ENCODE measurements at places on chromosomes 3 and 15.

DNA sequence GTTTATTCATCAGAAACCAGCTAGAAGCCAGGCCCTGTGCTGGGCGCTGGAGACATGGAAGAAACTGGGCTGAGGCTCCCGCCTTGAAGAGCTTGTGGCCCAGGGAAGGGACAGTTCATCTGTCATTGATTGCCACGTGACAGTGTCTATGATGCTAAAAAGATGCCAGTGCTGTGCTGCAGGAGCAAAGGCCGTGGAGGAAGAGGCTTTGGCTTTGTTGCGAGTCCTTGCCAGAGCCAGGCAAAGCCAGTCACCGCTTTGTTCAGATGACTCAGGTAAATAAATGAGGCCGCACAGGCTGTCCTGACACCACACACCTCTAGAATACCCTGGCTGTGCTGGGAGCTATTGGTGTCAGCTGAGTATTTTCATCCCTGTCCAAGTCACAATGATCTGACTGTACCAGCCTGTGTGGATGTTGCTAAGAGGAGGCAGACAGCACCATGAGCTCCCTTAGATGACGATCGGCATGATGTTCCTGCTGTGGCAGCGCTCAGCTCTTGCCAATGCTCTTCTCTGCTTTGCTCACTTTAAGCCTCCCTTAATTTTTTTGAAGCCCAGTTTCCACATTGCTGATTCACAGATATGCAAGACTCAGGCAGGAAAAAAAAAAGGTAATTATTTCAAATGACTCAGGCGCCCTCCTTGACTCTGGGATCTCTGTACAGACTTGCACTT is 77.5 kb downstream of the CCNL1 start:
- no peak for DNase-seq

DNA sequence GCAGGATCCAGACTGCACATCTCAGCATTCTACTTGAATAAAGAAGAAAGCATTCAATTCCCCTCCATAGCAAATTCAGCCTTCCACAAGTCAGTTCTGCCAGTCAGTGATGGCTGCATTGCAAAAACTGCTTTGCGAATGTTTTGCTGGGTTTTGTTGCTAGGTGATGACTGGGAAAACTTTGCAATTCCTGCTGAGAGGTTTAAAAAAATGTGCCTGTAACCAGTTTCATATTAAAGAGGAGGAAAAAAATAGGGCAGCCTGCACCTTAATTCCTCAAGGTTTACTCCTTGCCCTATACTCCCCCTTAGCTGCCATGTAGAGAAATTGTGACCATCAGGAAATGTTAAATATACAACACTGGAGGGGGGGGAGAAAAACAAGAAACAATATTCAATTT is 225.6 kb upstream of the ATP11B start:
- DNase-seq, result no peak

DNA sequence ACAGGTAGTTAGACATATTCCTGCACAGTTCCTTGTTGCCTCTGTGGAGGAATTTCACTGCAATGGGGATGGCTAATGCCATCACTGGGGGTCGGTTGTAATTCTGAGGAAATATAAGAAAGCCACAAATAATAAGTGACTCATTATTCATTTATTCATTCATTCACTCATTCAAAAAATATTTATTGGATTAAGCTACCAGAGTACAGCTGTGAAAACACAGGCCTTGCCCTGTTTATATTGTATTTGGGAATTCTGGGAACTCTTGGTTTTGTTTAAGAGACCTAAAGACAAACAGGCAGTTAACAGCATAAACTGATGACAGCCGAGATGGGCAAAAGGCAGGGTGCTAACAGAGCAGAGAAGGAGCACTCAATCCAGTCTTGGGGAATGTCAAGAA is 23.6 kb downstream of the PTX3 start:
- no peak for DNase-seq

DNA sequence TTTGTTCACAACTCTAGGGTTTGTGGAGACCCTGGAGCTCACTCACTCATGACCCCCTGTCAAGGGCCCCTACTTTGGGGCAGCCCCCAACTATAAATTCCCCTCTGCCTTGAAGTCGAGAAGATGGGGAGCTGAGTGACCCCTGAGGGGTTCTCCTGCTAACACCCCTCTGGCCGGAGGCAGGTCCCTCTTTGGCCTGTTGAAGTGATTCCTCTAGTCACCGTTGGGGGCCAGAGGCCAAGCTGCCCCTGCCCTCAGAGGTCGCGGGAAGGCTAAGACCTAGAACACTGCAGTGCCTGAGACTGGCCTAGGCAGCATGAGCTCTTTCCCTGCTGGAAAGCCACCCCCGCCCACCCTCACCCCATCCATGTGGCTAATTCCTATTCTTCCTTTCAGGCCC is 15.4 kb upstream of the SKOR1 start:
- no peak for DNase-seq

- no peak for DNase-seq
Measured at GRCh38 chr3:128560768-128561167, 67.8 kb upstream of the GATA2 start.

DNA sequence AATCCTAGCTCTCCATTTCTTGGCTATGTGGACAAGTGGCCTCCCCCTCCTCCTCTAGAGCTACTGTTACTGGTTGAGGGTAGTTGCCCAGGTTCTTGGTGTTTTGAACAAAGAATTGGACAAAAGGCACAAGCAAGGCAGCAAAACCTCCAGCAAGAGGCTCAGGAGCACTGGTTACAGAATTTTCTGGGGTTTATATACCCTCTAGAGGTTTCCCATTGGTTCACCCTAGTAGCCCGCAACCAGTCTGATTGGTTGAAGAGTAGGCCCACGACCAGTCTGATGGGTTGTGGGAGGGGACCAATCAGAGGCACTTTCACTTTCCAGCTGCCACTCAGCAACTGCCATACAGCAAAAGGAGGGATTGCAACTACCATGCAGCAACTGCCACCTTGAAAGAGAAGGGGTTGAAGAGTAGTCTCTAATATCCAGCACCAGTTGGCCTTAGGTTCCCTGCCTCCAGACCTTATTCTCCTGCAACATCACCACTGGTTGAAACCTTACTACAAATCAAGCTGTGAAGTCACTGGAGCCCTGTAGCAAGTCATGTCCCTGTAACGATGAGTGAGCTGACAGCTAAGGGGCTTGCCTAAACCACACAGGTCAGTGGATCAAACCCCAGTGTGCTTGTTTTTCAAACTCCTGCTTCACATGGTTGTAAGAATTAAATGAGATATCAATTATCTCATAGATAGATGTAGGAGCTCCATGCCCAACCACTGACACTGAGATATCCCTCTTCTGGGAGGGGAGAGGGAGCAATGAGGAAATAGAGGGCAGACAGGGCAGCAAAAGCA is 2.9 kb upstream of the C15orf39 start:
- DNase-seq, result peak; percentile 91

GRCh38 chr15:70111203-70112073 is 13.7 kb upstream of the TLE3 start:
- peak; percentile 29 for DNase-seq

DNA sequence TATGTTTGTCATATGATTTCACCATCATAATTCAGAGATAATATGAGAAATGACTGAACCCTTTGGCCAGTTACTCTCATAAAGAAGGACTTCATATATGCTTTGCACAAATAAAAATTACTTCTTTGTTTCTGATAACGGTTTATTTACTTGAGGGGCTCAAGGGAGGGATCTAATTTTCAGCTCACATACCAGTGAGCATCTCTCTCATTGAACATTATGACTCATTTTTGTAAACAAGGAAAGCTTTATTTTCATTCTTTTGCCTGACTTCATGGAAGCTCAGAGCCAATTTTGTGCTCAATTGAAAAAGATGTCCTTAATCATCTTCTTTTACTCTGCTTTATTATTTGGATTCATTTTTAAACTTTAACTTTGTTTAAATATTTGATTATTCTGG is 5.8 kb downstream of the NLGN1 start:
- DNase-seq, result no peak

DNA sequence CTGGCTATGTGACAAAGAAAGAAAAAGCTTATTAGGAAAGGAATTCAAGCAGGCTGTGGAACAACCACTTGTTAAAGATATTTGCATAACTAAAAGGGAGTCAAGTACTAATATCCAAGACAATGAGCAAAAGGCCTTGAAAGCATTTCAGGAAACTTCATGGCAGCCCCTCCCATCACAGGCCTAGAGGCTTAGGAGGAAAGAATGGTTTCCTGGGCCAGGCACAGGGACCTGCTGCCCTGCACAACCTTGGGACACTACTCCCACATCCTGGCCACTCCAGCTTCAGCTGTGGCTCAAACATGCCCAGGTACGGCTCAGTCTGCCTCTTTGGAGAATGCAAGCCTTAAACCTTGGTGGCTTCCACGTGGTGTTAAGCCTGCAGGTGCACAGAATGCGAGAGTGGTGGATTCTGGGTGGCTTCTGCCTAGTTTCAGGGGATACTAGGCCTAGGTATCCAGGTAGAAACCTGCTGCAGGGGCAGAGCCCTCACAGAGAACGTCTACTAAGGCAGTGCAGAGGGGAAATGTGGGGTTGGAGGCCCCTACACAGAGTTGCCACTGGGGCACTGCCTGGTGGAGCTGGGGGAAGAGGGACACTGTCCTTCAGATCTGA is 121.6 kb downstream of the OPA1 start:
- DNase-seq, result no peak
